K562 (cell line): ENCODE measurements at places on chromosomes 11 and 22.

- no peak for DNase-seq
Observed at GRCh38 chr11:126172596-126173038, 38.8 kb downstream of the RPUSD4 start.

- DNase-seq, result no peak
Observed at GRCh38 chr11:38721586-38722315, 2123.7 kb upstream of the RAG2 start.

DNA sequence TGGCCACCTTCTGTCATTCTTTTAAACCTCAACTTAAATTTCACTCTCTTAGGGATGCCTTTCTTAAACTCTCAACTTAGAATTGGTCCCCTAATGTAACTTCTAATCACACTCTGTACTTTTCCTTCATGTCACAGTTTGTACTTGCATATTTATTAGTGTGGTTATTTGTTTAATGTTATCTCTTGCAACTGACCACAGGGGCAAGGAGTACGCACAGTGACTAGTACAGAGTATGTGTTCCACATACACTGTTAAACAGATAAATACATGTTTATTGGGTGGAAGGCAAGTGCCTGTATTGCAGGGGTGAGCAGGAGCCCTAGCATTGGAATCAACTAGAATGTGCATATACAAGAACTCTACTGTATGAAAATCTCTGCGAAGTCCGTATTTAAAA lies 554.0 kb downstream of the INSC start:
- no peak for DNase-seq

DNA sequence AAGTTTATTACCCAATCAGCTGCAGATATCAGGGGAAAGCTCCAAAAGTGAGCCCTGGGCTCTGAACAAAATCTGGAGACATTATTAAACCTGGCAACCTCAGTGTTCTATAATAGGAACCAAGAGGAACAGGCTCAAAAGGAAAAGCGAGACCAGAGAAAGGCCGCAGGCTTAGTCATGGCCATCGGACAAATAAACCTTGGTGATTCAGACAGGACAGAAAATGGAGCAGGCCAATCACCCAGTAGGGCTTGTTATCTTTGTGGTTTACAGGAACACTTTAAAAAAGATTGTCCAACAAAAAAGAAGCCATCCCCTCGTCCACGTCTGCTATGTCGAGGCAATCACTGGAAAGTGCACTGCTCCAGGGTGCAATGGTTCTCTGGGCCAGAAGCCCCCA lies 7.7 kb upstream of the PANX1 start:
- no peak for DNase-seq

- no peak for DNase-seq
Observed at GRCh38 chr11:72939031-72939430, 124.8 kb downstream of the ATG16L2 start.

- no peak for DNase-seq
Observed at GRCh38 chr11:113647856-113648255, 58.3 kb downstream of the TMPRSS5 start.

DNA sequence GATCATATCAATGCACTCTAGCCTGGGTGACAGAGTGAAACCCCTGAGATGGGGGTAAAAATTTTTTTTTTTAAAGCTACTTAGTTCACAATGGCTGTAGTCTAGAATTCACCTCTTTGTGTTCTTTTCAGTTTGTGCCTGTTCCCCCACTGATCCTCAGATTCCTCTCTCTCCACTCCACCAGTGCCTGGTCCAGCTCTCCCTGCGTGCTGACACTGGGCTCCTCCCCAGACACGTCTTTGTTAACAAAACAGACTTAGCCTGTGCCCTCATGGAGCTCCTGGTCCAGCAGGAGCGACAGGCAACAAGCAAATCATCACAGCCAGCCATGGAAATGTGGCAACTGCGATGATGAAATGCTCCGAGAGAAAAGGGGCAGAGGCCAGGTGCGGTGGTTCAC lies 34.0 kb downstream of the IFT27 start:
- no peak for DNase-seq

DNA sequence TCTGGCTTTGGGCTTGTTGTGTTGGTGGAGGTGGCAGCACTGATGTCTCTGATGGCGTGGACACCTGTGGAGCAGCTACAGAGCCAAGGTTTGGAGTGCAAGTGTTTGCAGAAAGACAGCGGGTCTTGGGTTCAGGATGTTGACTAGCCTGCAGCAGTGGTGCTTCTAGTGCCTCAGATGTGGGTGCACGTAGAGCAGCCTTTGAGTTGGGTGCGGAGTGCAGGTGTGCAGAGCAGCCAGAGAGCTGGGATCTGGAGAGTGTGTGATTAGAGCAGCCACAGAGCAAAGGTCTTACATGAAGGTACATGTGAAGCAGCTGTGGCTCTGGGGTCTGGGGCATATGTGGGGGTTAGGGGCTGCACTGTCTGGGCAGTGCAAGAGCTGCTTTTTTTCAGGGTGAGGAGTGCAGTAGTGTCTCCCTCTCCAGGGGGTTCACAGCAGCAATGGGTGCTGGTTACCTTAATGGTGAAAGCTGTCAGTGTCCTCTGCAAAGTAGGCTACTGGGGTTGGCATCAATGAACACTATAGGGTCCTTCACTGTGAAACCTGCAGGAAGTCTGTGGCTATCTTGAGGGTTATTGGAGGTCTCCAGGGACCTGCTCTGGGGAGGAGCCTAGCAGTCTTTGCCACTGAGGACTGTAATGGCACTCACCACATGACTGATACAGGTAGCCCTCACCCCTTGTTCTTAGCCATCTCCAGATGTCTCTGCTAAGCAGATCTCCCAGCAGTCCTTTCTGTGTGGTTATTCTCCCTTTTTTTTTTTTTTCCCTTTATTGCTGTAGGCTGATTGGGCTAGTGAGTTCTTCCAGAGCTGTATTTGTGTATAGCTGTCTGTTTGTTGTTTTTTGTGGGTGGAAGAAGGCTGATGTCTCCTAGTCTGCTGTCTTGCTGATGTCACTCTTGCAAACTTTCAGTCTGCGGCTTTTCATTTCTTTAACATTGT lies 14.3 kb downstream of the BIRC2 start:
- no peak for DNase-seq

DNA sequence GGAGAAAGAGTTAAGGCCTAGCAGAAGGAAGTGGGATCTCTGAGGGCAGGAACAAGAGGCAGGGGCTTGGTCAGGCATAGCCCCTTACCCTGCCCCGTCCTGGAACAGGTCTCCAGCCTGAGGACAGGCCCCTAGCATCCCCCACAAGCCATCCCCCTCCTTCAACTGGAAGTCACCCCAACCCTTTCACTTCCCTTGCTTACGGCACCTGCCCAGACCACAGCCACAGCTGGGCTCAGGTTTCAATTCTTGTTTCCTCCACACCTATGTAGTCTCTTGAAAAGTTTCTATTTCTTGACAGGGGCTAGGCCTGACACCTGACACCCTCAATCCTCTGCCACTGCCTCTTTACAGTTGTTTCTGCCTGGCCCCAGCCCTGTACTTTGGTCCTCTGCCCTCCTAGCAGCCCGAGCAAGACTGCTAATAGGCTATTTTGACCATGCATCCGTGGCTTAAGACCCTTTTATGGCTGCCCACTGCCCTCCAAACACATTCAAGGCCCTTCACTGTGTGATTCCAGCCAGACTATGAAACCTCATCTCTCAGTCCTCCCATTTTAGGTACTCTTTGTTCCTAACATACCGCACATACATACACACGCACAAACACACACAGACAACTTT lies 10.9 kb upstream of the FCHSD2 start:
- no peak for DNase-seq
